Activated CD4-positive, CD25-positive, alpha-beta regulatory T cell (primary cell): ENCODE measurements at places on chromosomes 6 and 20.

DNA sequence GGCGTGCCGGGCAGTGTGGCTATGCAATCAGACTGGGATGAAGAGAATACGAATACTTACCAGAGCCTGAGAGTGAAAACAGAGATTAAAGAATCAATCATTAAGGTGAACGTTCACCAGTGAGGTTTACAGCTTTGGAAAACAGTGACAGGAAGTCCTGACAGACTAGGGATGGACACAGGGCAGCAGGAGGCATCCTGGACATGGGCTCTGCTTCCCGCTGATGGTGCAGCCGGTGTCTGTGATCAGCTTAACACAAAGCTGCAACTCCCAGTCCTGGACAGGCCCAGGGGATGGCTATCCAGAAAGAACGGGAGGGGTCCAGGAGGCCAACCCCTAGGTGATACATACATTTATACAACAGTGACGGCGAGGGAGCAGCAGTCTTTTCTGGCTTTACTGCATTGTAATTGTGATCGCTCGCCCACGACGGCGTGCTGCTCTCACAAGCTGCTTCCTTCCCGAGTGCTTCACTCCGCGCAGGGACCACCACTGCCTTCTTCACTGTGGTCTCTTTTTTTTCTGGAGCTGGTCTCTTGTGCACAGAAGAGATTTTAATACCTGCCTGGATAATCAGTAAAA lies 20.7 kb downstream of the DIDO1 start:
- DNase-seq, result no peak

DNA sequence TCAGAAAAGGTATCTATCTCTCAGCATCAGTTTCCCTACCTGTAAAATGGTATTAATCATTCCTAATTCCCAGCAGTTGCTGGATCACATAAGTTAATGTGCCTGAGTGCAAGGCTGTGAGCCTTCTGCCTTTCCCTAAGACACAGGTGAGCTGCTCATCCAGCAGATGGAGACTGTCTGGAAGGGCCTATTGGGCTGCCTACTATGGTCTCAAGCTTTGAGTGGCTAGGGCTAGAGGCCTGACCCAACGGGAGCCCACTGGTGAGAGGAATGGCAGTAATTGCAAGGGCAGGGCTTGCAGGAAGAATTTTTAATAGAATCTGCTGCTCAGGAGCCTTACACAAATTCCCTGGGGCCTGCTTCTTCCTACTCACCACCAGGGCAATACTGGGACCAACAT lies 4.3 kb downstream of the KHDC1 start:
- DNase-seq, result no peak

GRCh38 chr6:158419339-158419909 lies 107.2 kb downstream of the TULP4 start:
- no peak for DNase-seq

DNA sequence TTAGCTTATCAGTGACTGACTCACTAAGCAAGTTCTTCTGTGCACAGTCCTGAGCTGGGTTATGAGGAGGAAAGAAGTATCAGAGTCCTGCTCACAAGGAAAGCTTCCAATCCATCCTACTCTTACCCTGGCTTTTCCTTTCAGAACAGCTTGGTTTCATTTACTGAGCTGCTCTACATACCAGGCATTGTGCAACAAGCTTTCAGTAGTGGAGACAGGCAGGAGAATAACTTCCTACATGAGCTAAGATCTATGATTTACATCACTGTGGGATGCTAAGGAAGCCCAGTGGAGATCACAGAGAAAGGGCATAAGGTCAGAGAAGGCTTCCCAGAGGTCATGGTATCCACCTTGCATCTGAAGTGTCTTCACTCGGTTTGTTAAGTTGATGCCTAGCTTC lies 144.5 kb downstream of the MAP3K7 start:
- no peak for DNase-seq

GRCh38 chr6:164665328-164665727 lies 644.1 kb downstream of the C6orf118 start:
- no peak for DNase-seq

DNA sequence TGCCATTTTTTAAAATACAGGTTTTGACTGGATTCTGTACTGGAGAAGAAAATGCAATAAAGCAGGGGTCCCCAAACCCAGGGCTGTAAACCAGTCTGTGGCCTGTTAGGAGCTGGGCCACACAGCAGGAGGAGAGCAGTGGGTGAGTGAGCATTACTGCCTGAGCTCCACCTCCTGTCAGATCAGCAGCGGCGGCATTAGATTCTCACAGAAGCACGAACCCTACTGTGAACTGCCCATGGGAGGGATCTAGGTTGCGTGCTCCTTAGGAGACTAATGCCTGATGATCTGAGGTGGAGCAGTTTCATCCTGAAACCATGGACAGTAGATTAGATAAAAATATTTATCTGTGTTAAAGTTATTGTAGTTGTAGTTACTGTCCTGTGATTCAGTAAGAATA lies 21.1 kb upstream of the FBXO9 start:
- no peak for DNase-seq

GRCh38 chr6:164897523-164898235 lies 411.7 kb downstream of the C6orf118 start:
- no peak for DNase-seq

GRCh38 chr20:53597521-53598120 lies 4.0 kb upstream of the ZNF217 start:
- DNase-seq, result no peak

- no peak for DNase-seq
These were observed 32.1 kb upstream of the TGM2 start for GRCh38 chr20:38197217-38197616.

- DNase-seq, result no peak
These were observed 163.2 kb upstream of the TSHZ2 start for GRCh38 chr20:52809003-52809402.

DNA sequence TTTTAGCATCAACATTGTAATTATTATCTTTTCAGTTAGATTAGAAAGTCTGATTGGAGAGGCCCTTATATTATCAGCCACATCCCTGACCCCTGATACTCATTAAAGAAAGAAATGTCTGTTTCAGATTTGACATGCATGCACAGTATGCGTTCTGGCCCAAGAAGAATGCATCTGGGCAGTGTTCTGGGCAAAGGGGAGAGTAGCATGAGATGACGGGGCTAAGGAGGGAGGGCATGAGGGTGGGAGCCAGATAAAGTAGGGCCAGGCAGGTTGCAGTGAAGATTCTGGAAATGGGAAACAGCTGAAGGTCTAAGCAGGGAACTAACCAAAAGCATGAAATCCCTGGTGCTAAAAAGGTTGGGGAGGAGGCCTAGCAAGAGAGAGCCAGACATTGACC lies 7.3 kb downstream of the SAYSD1 start:
- DNase-seq, result no peak

DNA sequence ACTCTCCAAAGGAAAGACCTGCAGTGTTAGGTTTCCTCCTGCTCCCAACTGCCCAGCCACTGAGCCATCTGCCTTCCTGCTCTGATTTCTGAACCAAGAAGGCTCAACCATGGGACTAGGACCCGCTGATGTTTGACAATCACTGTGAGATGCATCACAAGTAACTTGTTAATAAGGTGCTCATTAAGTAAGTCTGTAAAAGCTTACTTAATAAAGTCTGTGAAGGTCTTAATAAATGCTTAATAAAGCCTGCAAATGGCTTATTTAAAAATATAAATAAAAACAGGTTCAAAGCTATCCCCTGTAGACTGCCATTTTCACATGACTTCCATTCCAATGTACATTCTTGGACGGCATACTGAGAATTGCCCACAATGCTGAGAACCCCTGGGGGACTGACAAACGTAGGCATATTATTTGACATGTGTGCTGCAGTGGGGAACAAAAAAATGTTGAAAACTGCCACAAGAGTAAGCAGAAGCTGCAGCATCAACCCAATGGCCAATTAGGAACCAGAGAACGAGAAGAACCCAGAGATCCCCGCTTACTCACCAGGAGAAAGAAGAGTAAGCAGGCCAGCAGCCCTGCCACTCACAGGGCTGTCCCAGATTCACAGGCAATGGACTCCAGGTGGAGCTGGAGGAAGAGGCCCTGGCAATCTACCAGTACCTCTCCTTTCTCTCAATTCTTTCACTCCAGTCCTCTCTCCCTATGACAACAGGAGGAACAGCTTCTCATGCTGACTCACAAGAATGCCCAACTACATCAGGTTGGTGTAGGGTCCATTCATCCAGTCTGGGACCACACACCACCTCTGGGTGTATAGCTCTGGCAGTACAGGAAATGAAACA lies 19.5 kb downstream of the KIF13A start:
- no peak for DNase-seq
